ENCODE measurements at places on chromosomes 16 and 17.
A peak's percentile ranks its signal among the peaks of the same experiment; 100 is the strongest.

DNA sequence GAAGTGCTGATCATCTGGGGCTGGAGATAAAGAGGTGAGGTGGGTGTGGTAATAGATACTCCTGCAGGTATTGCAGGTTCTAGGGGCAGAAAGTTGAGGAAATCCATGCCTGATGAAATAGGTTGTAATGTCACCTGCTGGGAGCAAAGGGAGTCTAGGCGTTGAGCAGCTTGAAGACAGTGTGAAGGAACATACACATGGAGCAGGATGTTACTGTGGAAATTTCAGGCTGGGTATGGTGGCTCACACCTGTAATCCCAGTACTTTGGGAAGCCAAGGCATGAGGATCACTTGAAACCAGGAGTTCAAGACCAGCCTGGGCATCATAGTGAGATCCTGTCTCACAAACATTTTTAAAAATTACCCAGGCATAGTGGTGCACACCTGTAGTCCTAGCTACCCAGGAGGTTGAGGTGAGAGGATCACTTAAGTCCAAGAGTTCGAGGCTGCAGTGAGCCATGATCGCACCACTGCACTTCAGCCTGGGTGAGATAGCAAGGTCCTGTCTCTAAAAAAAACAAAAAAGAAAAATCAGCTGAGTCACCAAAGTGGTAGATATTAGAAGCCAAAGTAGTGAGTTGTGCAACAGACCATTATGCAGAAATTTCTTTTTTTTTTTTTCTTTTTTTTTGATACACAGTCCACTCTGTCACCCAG, 9.1 kb upstream of the CRYBA1 start:
- DNase-seq = no peak

GRCh38 chr17:48137656-48138055, 30.1 kb downstream of the SNX11 start:
- no peak for DNase-seq

DNA sequence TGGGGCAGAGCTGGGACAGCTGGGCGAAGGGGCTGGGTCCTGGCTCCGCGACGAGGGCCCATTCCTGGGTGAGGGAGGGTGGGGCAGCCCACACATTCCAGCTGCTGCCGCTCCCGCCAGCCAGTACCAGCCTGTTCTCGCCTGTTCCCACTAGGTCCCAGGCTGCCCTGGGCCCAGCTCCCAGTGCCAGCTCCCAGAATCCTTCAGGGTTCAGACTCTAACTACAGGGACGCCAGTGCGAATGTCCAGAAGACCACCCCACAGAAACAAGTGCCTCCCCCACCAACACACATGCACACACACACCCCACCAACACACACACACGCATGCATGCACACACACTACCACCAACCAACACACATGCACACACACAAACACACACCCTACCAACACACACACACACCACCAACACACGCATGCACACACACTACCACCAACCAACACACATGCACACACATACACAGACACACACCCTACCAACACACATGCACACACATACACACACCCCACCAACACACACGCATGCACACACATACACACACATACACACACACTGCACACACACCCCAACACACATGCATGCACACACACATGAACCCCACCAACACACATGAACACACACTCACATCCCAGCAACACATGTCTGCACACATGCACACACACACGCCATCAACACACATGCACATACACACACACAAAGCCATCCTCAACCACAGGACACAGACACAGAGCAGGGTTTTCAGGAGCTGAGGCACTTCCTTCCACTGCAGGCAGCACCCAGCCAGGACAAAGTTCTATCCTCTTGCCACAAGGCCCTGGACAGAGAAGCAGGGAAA, 27.5 kb upstream of the KRT17 start:
- no peak for DNase-seq

- no peak for DNase-seq
Observed at GRCh38 chr17:57588086-57588485, 157.0 kb downstream of the CCDC182 start.

DNA sequence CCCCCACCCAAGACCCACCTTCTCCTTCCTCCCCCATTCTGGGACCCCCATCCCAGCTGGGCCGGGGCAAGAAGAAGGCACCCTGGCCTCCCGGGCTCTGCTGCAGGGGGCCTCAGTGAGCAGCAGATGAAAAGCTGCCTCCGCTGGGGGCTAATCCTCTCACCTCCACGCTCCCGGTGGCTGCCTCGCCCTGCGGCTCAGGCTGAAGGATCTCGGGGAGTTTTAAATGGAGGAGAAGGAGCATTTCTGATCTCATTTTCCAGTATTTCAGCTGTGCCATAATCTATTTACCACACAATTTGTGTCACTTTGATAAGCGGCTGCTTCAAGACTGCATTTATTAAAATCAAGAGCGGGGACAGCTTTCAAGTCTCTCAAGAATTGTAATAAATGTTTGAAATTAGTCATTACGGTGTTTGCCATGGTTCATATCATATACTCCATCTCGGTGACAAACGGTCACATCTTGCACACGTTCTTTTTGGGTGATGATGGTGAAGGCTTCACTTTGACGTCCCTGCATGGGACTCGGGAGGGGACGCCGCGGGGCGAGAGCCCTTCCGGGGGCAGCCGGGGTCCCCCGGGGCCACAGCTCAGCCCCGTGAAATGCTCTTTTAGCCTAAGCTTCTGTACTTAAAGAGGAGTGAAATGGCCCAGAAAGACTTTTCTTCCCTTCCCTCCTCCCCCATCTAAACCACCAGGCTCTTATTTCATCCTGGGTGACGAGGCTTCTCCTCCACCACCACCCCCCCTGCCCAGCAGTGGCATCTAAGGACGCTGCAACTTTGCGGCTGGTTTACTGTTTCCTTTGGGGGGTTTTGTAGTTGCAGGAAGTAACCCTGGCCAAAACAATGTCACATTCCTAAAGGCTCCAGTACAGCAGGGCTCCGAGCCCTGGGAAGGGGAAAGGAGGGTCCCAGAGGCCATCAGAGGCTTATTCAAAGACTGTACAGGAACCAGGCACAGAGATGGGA, 313.1 kb upstream of the TNRC6C start:
- DNase-seq = no peak

DNA sequence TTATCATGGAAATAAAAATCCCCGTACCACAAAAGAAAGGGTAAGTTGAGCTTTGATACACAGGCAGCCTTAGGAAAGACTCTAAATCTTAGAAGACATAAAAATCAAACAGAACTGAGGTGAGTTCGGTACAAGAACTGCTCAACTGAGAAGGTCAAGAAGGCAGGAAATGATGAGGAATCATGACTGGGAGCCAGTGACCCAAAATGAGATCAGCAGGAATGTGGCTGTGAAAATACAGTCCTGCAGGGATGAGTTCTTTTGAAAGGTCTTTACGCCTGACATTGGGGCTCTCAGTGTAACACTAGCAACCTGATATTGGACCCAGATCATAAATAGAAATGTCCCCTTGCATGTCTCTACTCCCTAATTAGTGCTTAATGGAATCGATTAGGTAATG, 56.3 kb upstream of the CDH11 start:
- DNase-seq = no peak

GRCh38 chr16:3498988-3499387, 1.8 kb upstream of the CLUAP1 start:
- DNase-seq = no peak

DNA sequence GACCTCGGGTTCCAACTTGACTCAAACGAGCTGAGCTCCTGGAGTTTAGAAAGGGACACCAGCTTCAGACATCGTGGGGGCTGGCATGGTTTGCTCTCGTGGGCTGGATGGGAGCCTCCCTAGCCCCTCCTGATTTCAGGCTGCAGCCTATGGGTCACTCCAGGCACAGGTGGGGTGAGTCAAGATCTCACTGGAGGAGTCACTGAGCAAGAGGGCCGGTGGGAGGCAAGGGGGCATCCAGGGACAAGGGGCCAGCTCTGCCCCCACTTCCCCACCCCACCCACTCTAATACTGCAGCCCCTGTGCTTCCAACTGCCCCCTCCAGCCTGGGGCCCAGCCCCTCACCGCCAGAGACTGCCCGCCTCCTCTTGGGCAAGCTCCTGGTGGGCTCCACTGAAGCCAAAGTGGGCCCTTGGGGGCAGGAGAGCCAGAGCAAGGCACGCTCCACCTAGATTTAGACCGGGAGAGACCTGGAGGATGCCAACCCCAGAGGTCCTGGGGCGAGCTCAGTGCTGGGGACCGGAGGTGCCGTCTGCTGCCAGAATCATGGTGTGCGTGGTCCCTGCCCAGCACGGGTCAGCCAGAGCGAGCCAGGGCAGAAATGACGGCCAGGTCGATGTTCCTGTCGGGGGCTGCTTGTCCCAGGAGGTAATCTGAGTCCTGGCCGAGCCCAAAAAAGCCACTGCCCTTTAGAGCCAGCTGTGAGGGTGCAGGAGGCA, 6.4 kb downstream of the SLC16A3 start:
- no peak for DNase-seq

- DNase-seq = no peak
Observed at GRCh38 chr17:82596296-82596695, 51.9 kb downstream of the WDR45B start.

- no peak for DNase-seq
Observed at GRCh38 chr17:51951741-51952140, 206.8 kb downstream of the CA10 start.

- no peak for DNase-seq
Observed at GRCh38 chr16:49643429-49644144, 212.3 kb downstream of the ZNF423 start.

DNA sequence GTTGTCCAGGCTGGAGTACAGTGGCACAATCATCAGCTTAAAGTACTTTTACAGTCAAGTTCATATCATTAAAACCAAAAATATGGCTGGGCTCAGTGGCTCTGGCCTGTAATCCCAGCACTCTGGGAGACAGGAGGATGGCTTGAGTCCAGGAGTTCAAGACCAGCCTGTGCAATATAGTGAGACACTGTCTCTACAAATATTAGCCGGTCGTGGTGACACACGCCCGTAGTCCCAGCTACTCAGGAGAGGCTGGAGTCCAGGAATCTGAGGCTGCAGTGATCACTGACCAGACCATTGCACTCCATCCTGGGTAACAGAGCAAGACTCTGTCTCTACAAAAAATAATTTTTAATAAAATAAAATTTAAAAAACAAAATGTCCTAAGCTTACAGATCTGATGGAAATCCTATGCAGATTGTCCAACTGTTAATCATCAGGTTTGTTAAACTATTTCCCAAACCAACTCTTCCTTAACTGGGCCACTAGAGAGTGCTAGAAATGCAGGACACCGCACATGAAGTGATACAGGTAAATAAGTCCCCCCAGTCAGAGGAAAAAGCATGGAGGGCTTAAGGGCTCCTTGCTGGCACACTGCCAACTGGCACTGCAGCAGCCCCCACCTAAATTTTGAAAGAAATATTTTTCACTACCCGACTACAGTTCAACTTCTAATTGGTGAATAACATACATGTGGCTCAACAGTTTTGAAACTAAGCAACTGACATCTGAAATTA, 2.8 kb downstream of the USP22 start:
- DNase-seq = peak; percentile 34

DNA sequence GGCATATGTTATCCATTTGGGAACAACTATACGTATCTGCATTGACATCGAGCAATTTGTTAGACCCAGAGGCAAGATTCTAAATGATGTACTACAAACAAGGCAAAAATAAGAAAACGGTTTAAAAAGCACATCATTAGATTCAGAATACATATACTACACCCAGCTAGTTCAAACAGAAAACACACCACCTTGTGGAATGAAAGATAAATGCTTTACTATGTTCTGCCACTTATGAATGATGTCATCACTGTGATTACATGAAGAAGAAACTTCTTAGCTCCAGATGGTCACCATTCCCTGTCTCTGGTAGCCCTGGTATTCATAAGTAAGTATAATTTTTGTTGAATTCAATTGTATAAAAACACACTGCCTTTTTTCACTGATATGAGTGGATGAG, 7.8 kb downstream of the NACA2 start:
- DNase-seq = no peak

- no peak for DNase-seq
Observed at GRCh38 chr16:62751218-62751617, 715.0 kb upstream of the CDH8 start.

Data from NCI-H748 treated with DMSO at 0.1 percent for 48 hours (cell line).